ENCODE measurements at places on chromosomes 6 and 20.

DNA sequence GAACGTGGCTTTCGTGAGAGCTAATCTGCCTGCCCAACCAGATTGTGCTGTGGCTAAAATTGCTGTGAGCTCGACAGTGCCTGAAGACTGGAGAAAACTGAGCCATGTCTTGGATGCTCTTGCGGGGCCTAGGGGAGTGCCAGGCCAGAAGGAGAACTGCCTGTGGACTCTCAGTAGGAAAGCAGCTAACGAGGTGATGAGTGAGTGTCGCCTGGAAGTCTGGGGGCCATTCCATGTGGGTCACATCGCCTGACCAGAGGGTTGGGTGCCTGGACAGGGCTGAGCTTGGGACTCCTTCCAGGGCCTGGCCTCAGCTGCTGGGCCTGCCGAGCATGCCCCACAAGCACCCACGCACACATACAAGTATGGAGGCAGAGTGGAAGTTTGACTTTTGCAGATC is 166.5 kb downstream of the VEGFA start:
- no peak for DNase-seq

- no peak for DNase-seq
Observed at GRCh38 chr6:92762443-92763273, 656.7 kb downstream of the EPHA7 start.

DNA sequence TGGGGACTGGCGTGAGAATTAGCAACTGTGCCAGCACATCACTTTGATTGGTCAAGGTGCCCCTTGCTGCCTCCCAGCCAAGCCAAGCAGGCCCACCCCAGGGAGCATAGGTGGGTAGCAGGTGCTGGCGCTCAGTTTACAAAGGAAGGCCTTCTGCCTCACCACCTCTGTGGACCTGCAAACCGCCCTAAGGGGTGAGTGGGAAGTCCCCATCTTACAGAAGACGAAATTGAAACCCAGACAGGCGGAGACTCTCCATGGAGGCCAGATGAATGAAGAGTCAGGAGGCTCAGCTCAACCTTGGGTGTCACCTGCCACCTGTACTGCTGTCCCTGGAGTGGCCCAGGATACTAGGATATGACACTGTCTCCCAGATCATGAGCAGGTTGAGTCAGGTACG is 21.5 kb upstream of the MAS1L start:
- DNase-seq = no peak

DNA sequence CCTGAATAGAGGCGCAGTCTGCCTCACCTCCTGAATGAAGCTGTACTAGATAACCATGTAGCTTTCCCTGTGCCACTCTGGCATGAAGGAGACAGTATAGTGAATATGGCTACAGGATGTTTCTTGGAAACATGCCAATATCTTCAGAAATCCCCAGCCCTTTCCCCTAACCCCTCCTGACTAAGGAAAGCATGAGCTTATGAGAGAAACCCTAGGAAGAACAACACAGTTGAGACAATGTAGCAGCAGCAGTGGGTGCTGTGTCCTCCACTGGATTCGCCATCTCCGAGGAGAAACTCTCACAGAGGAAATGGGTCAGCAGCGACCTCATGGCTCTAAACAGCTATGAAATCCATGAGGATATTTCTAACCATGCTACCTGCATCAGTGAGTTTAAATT is 6.7 kb downstream of the HLA-DQA1 start:
- DNase-seq = no peak

- DNase-seq = no peak
Observed at GRCh38 chr6:35919085-35919826, 1.6 kb downstream of the SRPK1 start.

DNA sequence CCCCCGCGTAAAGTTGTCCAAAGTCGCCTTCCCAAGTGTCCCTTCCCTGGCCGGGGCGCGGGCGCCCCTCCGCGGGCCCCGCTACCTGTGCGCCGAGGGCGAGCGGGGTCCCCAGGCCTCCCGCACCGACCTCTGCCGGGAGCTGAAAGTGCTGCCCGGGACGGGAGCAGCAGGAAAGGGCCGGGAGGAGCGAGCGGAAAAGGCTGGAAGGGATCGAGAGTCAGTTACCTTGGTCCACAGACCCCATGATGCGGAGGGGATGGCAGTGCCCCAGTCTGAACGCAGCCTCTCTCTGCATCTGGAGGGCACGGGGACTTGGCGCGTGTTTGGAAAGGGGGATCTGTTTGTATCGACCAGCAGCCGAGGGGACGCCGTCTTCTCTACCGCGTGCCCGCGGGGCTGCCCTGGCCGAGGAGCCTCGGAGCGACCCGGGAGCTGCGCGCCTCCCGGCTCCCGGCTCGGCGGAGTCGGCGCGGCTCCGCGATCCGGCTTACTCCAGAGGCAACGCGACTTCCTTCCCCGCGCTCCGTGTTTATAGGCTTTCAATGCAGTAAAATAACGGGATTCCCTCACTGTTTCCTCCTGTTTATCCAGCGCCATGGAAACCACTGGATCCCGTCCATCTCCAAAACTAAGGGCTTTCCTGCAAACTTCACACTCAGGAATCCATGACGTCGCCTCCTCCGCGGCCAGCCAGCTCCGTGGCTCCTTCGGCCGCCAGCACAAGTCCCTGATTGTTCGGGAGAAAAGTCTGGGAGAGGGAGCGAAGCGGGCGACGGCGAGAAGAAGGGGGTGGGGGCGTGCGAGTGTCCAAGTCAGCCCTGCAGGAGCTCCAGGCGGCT is 20.0 kb upstream of the NFATC2 start:
- DNase-seq = peak; percentile 38

GRCh38 chr20:37095108-37095598 is 644 bp downstream of the RBL1 start:
- DNase-seq = peak; percentile 62

GRCh38 chr6:131173680-131174079 is 38.4 kb downstream of the AKAP7 start:
- no peak for DNase-seq

DNA sequence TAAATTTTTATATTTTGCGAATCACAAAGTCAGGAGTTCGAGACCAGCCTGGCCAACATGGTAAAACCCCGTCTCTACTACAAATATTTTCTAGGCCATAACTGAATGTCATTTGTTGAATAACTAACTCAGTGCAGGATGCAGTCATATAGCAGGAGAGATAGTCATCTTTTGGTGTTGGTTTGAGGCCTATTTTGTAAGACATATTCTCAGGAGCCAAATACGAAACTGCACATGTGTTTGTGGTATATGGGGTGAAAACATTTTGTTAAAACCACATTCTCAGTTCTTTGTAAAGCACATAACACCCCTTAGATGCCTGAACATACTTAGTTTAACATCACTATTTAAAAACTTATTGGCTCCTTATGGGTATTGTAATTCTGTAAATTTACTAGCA is 4.7 kb upstream of the ENPP5 start:
- no peak for DNase-seq

DNA sequence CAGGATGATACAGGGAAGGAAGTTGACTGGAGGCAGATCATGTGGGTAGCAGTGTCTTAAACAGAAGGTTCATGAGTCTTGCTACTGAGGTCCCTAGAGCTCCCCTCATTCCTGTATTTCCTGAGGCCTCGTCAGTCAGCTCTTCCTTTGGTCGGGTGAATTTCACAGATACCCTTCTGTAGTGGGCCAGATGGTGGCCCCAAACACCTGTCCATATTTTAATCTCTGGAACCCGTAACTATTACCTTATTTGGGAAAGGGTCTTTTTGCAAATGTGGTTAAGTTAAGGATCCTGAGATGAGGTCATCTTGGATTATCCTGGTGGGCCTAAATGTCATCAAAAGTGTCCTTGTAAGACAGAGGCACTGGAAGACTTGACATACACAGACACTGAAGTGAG is 9.6 kb downstream of the KCNS1 start:
- no peak for DNase-seq

- peak; percentile 59 for DNase-seq
Observed at GRCh38 chr6:35804996-35805736, at the start of gene LHFPL5. TSS of gene LHFPL5 (plus strand) at chr6:35805352. CDS start at chr6:35805671, 319 bp downstream.

DNA sequence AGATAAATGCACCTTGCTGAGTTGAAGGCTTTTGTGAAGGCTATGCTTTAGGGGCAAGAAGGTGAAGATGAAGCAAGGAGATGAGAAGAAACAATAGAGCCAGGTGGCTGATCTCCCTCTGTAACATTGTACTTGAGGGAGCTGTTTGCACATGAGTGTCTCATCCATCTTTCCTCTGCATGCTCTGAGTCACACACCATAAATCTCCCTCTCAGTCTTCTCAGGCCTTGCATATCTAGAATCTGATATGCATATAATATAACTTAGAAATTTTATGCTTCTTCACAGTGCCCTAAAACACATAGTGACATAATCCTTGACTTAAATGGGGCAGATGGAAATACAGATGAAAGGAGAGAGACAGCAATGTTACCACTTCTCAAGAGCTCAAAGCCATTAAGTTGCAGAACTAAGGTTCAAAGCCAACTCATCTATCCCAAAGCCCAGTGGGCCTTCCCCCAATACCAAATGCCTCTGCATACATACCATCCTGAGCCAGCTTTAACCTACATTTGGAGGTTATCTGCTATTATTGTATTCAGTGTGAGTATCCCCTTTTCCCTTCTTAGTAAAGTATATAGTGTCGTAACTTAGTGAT is 62.4 kb upstream of the STXBP5 start:
- DNase-seq = no peak

- DNase-seq = no peak
Observed at GRCh38 chr20:53524589-53525312, 68.9 kb downstream of the ZNF217 start.

DNA sequence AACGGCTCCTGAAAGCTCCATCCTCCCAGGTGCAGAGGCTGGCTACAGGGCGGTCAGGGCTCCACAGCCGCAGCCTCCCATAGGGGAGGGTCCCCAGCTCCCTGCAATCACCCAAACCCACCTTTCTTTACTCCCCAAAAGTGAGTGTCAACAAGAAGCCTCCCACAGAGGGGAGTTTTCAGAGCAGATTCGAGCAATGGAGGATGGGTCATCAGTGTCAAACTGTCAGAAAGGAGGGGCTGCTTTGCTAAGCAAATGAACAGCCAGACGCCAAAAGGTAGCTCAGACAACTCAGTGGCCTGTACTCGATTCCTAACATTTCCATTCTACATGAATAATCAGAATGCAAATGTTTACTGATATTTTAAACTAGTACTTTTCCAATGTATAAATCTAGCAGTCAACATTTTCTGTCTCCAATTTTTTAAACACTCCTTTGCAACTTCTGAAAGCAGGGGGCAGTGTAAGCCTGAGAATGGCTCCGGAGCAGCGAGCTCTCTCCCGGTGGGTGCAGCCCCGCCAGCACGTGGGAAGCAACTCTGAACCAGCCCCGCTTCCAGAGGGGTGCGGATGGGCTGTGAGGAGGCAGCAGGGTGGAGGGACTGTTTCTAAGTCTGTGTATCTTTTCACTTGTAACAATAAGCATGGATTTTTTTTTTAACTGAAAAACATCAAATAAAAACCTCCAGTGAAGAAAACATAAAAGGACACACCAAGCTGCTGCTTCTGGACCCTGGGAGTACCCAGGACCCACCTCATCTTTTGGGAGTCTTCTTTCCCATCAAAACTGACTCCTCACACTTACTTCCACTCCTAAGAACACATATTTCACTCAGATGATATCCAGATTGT is 54.9 kb downstream of the TAF4 start:
- DNase-seq = peak; percentile 76

DNA sequence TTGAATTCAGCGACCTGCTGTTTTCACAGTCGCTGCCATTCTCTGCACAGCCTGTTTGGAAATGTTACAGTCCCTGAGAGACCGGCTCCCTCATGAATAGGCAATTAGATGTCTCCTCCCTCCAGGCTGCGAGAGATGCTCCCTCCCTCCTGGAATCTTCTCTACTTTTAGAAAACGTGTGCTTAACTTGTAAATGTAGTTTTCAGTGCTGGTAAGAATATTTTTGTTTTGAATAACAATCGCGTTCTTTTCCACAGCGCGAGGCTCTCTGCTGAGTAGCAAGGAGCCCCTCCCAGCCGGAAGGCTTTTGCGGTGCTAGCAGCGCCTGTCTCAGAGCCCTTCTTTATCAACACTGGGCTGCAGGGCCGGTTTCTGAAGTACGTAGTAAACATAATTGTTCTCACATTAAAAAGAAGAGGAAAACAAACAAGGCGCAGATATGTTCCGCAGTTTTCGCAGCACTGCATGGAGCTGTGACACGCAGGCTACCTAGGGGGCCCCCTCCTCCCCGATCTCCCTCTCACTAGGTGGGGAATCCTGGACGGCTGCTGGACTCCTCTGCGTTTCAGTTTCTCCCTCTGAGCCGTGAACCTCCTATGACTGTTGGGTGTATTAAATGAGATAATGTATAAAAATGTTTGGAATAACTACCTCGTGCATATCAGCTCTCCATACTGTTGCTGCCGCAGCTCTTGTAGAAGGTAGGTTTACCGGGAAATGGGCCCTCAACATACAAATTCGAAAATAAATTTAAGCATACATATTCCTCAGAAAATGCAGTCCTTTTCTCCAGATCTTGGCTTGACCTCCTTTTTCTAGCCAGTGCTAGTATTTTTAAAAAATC is 79.0 kb upstream of the SPACA1 start:
- no peak for DNase-seq

DNA sequence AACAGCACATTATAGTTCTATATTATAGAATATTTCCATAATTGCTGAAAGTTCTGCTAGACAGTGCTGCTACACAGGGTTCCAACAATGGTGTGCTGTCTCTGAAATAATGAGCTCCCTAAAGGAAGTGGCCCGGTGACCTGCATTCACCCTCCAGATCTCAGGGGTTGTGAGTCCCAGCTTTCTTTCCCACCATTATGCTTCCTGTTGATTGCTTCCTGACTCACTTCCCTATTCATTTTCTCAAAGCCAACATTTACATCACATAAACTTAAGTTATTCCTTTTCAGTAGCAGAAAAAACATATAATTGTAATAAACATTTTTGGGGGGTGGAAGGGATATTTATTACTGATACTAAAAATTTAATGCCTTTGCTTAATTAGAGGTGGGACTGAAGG is 12.9 kb upstream of the CCN6 start:
- DNase-seq = no peak

DNA sequence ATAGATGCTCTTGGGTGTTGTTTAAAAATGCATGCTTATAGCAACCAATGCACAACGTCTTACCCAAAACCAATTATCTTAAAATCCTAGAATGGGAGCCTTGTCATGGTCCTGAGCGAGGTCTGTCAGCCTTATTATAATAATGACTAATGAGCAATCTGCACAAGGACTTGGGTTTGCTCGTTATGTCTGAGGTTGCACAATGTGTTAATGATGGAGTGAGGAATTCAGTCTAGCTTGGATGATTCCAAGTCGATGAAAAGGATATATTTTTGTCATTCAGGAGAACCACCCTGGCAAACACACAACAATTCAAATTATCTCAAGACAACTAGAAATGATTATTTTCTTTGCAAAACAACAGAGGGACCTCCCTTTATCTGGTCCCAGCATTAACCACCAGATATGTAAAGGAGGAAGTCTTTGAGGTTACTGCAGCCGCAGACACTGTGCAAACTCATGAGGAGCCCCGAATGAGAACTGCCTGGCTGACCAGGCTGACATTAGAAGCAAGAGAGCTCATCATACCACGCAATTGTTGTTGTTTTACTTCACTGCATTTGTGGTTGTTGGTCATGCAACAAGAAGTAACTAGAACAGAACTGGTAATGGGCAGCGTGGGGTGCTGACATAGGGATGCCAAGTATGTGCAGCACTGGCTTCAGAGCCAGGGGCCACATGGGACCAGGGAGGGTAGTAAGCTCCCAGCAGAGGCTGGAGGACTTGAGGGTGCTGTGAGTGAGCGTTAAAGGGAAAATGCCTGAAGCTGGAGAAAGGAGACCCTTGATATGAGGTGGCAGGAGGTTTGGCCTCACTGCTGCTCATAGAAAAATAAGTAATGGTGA is 488.3 kb downstream of the CDH26 start:
- DNase-seq = no peak
